OCI-M1 (cell line): ENCODE measurements at places on chromosomes 6 and 20.

- DNase-seq = peak; percentile 45
Measured at GRCh38 chr6:116047173-116047933, 13.3 kb downstream of the FRK start.

- no peak for DNase-seq
Measured at GRCh38 chr6:114068116-114068515, 97.2 kb upstream of the HDAC2 start.

GRCh38 chr20:44736170-44737021, 9.3 kb upstream of the KCNK15 start:
- DNase-seq = peak; percentile 74

GRCh38 chr6:142387997-142388815, 86.4 kb downstream of the ADGRG6 start:
- DNase-seq = peak; percentile 76

DNA sequence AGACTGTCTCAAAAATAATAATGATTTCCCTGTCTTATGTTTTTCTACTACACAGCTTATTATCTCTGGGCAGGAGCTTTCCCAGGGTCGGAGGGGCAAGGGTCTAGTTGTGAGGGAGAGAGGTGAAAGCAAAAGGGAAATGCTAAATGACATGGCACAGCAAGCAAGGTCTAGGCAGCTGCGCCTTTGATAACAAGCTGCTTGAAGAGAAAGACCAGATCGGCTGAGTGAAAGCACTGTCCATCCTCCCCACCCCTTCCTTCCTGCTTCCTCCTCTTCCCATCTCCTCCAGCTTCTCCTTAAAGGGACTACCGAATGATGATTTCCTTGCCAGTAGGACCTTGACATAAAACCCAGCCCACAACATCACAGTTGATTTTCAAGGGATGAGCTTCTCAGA, 158.1 kb upstream of the AKAP12 start:
- no peak for DNase-seq

DNA sequence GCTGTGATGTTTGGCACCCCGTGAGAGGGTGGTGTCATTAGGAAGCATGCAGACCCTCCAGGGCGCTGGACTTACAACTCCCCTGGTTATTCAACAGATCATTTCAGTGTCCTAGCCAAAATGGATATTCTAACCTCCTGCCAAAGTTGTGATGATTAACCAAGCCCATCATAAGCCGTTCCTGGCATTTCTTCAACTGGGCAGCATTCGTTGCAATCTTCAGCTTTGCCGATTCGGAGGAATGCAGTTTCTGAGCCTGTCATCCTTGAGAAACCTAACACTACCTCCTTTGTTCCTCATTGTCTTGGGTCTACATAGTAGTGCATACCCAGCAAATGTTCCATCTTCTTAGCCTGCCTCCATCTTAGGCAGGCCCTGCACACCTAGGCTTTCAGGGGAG, 79.2 kb upstream of the MAP3K4 start:
- DNase-seq = no peak

DNA sequence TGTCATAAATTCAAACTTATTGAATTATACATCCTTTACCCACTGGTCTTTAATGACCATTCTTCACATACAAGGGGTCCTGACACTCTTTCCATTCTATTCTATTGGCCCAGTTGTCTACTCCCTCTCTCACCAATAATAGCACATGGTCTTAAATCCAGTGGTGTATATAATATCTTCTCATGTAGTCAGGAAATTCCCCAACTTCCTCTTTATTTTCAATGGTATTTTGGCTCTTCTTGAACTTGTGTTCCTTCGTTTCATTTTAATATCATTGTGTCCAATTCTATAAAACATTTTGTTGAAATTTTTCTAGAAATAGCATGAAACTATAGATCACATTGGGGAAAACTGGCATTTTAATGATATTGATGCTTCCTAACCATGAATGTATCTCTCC, 36.8 kb downstream of the PSMB9 start:
- peak; percentile 59 for DNase-seq

DNA sequence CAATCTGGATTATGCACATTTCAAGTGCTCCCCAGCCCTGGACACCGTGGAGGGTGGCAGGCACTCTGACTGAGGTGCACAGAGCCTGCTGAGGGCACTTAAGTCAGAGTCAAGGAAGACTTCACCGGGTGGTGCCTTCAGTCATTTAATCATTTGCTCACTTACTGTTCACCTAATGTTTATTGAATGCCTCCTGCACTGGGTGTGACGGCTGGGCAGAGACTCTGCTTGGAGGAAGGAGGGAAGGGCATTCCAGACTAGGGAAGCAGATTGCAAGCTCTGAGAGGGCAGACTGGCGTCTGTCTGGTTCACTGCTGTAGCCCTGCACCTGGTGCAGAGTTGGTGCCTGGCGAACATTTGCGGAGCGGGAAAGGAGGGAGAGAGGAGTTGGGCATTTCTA, 54.2 kb upstream of the FAM83D start:
- DNase-seq = no peak

DNA sequence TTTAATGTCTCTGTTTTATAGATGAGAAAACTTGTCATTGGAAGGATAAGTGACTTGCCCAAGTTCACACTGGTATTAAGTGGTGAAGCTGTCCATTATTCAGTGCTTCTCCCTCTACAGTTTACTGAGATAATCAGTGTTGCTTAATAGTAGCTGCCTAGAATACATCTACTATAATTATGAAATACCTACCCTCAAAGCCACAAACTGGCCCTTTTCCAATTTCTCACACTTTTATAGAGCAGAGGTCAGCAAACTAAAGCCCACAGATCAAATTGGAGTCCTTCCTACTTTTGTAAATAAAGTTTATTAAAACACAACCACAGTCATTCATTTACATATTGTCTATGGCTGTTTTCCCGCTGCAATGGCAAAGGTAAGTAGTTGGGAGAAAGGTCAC, 73.5 kb downstream of the EYS start:
- DNase-seq = peak; percentile 79

DNA sequence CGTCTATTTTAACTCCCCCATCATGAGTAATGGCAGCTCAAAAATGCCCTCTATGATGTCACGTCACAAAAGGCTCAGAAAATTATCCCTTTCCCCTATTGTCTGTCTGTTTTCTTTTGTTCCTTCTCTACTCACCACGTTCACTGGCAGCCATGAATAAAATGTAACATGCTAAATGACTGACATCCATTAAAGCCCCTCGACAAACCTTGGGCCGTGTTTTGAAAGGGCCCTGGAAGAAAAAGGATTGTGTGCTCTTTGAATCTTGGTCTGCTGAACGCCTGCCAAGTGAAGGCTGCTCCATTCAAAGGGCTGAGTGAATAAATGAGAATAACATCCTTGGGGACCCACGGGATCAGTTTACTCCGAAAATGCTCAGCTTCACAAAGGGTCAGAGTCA, 118.7 kb downstream of the RPS12 start:
- DNase-seq = no peak

- peak; percentile 80 for DNase-seq
Measured at GRCh38 chr6:133568970-133569889, 319.7 kb upstream of the TCF21 start.

DNA sequence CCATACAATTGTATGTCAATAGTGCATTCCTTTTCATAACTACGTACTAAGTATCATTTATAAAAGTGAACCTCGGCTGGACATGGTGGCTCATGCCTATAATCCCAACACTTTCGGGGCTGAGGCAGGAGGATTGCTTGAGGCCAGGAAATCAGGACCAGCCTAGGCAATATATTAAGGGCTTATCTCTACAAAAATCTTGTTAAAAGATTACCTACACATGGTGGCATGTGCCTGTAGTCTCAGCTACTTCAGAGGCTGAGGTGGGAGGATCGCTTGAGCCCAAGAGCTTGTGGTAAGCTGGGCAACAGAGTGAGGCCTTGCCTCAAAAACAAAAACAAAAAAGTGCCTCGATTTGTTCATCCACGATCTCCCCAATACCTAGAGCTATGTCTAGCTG, 449.7 kb upstream of the SULF2 start:
- DNase-seq = no peak

- no peak for DNase-seq
Measured at GRCh38 chr6:21102201-21102600, 491.4 kb upstream of the SOX4 start.
